Fibroblast of lung (primary cell): ENCODE measurements at places on chromosomes 5 and 9. TPM values are rescaled to one million over a fixed set of nuclear protein-coding genes. Genes with fewer than 3 reads are reported as not detected.
A peak's percentile ranks its signal among the peaks of the same experiment; 100 is the strongest.

GRCh38 chr5:135930949-135931295 lies 23.9 kb downstream of the LECT2 start:
- DNase-seq, result no peak

DNA sequence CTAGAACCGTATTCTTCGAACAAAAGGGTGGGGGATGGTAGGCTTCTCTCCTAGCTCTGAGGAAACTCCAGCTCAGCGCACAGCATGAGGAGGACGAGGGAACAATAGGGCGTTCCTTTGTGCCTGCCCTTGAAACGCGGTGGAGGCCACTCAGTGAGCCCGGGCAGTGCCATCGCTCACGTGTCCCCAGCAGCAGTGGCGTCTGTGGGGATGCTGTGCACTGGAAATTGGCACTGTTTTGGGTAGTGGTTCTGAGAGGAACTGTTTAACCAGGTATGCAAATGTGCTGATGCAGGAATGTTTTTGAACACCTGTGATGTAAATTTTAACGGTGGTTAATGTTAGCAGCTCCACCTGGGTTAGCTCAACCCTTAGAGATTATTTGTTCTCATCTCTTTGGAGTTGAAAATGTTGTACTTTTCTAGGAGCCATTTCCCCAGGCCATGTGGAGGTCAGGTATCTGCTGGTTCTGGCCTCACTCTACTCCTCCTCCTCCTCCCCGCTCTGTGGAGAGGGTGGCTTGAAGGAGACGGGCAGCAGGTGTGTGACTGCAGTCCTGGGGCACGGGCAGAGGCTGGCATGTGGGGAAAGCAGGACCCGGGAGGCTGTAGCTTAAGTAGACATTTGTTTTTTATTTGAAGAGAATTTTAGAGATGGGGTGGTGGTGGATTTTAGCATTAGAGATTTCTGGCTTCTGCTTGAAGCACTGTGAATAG lies 48.3 kb downstream of the EHMT1 start:
- no peak for DNase-seq

COL27A1 gene
- 3.6 and 5.4 TPM in 2 replicates for total RNA-seq

UBAC1 gene
- 29.0 and 30.6 TPM in 2 replicates for total RNA-seq

LCN6 gene
- total RNA-seq, result not detected in 2 replicates

DNA sequence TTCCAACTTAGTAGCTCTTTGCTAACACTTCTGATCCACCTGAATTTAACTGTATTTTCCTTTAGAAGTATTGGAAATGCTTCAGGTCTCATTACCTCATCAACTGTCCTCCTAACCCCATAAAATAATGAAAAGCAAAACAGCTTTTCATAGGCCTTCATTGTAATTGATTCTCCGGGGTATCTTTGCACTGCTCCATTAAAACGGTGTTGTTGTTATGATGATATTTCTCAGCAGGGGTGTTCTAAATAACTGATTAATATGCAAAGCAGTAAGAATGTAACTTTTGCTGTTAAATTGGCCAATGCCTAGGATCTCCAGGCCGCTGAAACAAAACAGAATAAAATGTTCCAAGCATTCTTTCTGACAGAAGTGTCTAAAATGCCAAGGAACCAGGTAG lies 1983.2 kb downstream of the EFNA5 start:
- no peak for DNase-seq

ELAVL2 gene
- under 0.01 and 0.26 TPM in 2 replicates for total RNA-seq

DNM1 gene
- 11.8 and 30.4 TPM in 2 replicates for total RNA-seq

- DNase-seq, result peak; percentile 44
Observed at GRCh38 chr9:36995927-36996705, 38.0 kb downstream of the PAX5 start.

ARPC5L gene
- total RNA-seq, result 11.0 and 13.2 TPM in 2 replicates

DNA sequence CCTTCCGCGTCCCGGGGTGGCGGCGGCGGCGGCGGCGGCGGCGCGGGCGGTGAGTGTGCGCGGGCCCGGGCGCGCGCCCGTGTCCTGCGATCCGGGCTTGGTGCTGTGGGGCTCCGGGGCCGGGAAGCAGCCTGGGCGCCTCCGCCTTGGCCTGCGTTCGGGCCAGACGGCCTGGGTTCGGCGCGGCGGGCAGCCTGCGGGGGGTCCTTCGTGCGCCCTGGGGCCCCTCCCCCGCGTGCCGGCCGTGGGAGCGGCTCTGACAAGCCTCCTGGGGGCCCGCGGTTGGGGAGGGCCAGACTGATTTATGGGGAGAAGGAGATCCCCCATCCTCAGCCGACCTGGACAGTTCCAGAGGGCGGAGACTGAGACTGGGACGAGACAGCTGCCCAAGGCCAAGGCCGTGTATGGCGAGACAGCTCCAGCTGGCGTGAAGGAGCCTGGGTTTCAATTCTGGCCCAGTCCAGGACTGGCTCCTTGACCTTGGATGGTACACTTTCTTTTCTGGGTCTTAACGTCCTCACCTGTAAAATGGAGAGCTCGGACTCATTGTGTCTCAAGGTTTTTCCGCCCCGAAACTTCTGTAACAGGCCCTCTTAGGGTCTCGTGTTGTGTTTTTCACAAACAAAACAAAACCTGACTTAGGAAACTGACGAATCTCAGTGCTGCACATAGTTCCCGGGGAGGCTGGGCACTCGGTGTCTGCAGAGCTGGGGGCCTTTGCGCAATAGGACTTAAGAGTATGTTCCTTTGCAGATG lies 603 bp downstream of the TMEM268 start:
- peak; percentile 80 for DNase-seq

GRCh38 chr9:96638606-96639364 lies 16.3 kb downstream of the PRXL2C start:
- no peak for DNase-seq

- no peak for DNase-seq
Observed at GRCh38 chr5:93585041-93585766, 2.2 kb downstream of the NR2F1 start.

DNA sequence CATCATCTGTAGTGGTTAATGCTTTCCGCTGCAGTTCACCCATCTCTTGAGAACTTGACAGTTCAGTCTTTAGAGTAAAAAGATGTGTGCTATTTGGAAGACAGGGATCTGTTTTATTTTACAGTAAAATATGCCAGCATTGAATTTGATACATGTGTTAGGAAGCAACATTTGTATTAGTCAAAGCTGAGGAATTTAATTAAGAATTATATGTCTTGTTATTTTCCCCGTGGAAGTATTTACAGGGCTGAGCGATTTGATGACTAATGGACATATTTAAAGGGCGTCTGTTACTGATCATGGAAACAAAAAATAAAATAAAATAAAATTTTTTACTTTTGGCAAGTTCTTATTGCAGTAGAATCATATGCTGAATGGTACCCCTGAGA lies 101.3 kb downstream of the PAM start:
- DNase-seq, result peak; percentile 66

IL6ST gene
- 978 and 1,649 TPM in 2 replicates for total RNA-seq

GRCh38 chr5:157188270-157188669 lies 7.6 kb downstream of the ITK start:
- no peak for DNase-seq

DNA sequence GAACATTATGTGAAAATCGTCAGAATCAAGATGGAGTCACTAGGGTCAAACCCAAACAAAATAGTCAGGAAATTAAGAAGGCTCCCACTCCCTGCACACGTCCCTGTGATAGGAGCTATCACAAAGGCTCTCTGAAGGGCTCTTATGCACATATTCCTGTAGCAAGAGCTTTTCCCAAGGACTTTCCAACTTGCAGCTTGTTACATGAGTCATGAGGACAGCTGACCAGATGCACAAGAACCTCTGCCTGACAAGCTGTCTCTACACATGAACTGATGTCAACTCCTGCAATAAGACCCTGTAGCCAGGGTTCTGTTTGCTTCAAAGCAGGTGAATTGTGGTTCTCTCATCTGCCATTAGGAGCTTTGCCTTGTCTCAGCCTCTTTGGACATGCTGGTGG lies 122.4 kb downstream of the OLFM1 start:
- no peak for DNase-seq

GRCh38 chr5:91532779-91533178 lies 149.7 kb upstream of the ARRDC3 start:
- DNase-seq, result no peak

DNA sequence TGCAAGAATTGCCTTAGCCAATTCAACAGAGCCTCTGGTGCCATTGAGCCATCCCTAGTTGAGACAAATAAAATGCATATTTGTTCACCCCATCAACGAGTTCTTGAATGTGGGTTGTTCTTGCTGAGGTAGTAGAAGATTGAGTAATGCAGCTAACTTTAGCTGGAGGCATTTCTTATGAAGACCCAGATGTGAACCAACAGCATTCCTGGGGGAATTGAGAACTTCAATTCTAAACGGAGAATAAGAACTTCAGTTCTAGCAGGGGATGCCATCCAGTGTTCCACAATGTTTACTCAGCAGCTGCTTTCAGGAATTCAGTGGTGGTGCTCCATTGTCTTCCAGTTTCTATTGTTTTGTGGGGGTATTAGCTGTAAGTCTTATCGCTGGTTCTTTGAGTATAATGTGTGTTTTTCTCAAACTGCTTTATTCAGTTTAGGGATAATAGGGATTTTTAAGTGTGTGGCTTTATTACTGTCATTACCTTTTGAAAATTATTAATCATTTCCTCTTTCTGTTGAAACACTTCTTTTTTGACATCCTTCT lies 1968.2 kb upstream of the NUDT12 start:
- DNase-seq, result no peak

GRCh38 chr9:126702151-126703001 lies 88.6 kb downstream of the LMX1B start:
- no peak for DNase-seq

MUSK gene
- total RNA-seq, result under 0.01 and 0.66 TPM in 2 replicates

- no peak for DNase-seq
Observed at GRCh38 chr5:173743641-173744343, 127.3 kb upstream of the BOD1 start.

ZNF366 gene
- total RNA-seq, result not detected in 2 replicates

FOXD1 gene
- total RNA-seq, result 0.77 and 1.5 TPM in 2 replicates

SH3RF2 gene
- 0.26 and 1.2 TPM in 2 replicates for total RNA-seq

DNA sequence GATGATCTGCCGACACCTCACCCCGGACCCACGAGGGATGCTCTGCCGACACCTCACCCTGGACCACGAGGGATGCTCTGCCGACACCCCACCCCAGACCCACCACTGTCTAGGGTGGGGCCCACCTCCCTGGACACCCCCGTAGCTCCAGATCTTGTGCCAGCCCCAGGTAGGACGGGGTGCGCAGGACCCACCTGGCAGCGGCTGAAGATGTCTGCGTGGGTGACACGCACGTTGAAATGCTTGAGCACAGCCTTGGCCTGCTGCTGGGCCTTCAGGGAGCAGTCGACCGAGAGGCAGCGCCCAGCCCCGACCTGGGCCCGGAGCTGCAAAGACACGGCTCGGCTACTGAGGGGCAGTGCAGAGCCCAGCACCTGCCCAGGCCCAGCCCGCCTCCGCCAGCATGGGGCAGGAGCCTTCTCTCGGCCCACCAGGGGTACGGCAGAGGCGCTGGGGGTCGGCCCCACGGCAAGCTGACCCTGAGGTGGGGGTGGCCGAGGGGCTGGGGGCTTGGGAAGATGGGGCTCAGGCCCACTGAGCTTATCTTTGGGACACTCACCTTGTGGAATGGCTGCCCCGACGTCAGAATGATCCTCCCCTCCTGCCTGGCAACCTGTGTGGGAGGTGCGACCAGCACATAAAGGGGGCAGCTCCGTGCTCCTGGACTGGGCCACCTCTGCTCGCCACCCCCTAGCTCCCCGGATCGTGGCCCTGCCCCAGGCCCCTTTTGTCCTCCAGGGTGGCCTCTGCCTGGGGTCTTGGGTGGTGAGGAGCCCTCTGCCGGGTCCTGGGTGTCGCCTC lies 21.7 kb upstream of the NRARP start:
- DNase-seq, result no peak

ORM2 gene
- total RNA-seq, result not detected in 2 replicates

GRCh38 chr5:51961154-51961562 lies 577.9 kb downstream of the ISL1 start:
- no peak for DNase-seq

ZFP2 gene
- 1.5 and 2.8 TPM in 2 replicates for total RNA-seq

GRCh38 chr9:2495221-2496005 lies 126.2 kb upstream of the VLDLR start:
- no peak for DNase-seq

MEIKIN gene
- total RNA-seq, result under 0.01 TPM in 1 of 2 replicates, not detected in the other

SUSD3 gene
- 2.8 and 4.6 TPM in 2 replicates for total RNA-seq

DNA sequence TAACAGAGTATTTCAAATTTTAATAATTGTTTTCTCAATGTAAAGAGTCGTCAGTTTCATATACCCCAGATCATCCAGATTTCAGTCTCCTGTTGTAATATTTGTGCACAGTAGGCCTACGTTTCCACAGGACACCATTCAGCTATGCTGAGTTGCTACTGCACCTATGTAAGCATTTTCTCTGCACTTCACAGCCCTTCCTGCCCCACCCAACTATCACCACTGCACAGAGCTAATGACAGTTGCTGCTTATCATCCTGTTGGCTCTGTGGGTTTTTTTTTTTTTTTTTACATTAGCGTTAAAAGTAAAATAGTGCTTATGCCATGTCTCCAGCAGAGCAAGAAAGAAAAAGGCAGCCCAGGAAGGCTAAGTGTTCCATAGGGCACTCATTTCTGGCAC lies 5.9 kb upstream of the PRKACG start:
- no peak for DNase-seq

DNA sequence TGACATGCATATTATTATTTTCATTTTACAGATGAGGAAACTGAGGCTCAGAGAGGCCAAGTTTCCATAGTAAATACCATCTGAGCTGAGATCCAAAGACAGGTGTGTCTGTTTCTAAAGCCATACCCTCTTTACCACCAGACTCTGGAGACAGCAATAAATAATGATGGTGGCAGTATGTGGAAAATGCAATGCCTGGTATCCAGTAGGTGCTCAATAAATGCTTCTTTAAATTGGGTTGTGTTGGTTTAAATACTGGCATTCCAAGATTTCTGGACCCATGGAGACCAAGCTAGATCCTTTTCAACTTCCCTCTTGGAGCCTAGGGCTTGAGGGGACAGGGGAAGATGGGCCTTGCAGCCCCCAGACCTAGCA lies 221.3 kb upstream of the MSX2 start:
- no peak for DNase-seq

GAS1 gene
- total RNA-seq, result 7.4 and 15.2 TPM in 2 replicates

DNA sequence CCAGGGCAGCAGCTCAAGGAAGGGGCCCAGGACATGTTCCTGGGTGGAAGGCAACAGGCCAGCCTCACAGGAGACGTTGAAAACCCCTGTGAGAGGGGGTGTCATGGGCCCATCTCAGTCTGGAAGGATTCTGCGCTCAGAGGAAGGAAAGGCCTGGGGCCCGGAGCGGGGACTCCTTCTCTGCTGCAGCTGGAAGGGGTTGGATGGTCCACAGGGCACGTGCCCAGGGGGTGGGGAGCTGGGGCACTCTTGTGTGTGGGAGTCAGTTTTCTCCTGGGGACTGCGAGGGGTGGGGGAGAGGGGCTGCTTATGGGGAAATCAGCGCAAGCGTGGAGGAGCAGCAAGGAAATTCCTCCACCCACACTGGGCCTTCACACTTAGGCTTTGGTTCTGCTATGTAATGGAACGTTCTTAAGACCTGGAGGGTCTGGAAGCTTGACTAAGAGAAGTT lies 2.9 kb upstream of the LPCAT1 start:
- no peak for DNase-seq
